ENCODE measurements at places on chromosomes 5 and 9.

DNA sequence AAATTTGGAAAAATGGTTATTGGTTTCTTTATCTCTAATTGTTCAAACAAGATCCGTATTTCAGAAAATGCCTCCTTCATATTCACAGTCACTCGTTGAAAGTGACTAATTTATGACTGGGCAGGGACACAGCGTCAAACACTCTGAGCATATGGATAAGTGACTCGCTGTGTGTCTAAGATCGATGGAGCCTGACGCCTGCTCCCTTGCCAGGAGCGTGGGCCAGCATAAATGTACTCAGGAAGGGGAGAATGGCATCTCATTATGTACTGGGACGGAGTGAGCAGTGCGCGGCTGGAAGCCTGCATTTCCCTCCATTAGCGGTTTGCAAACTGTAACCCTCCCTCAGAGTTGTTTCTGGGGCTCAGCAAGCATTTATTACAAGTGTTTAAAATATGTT, 79.8 kb upstream of the CAST start:
- no peak for DNase-seq

DNA sequence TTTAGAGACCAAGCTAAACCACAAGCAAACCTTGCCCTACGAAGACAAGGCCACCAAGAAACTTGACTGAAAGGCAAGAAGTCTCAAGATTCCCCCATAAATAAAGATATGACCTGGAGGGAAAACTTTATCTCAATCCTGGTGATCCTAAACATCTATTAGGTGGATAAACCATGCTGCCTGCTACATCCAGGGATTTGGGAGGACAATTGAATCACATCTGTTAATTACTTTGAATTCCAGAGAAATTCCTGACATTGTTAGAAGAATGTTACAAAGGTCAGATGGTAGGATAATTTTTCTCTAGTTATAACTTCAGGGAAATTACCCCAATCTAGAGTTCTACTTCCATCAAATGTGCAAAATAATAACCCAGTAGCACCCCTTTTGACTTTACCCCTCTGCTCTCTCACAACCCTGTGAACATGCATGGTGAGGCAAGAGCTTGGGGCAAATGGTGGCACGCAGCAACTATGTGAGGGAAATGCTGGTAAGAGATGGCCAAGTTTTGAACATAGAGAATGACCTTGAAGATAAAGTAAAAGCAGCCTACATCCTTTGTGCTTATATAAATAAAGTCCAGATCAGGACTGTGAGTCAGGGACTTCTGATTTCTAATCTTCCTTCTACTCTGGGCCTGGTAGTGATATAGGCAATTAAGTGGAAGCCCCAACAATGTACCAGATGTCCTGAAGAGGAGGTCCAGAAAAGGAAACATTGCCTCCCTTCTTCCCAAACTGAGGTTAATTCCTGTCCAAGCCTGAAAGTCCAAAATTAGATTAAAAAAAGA, 57.1 kb upstream of the PTGER4 start:
- no peak for DNase-seq

- DNase-seq, result no peak
These were observed 5.5 kb downstream of the TMEM8B start for GRCh38 chr9:35834260-35835215.

DNA sequence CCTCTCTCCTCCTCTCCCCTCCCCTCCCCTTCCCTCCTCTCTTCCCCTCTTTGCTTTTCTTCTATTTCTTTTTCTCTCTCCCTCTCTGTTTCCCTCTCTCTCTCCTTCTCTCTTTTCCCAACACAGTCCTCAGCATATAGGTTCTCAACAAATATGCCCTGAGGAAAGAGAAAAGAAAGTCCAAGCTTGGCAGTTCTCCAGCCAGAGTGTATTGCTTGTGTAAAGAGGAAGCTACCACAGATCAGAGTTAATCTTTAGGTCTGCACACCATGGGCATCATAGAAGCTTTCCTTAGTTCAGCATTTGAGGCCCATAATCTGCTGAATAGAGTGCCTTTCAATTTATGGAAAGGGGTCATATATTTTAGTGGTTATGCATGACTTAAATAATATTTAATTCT, 382.8 kb upstream of the WWC1 start:
- no peak for DNase-seq

DNA sequence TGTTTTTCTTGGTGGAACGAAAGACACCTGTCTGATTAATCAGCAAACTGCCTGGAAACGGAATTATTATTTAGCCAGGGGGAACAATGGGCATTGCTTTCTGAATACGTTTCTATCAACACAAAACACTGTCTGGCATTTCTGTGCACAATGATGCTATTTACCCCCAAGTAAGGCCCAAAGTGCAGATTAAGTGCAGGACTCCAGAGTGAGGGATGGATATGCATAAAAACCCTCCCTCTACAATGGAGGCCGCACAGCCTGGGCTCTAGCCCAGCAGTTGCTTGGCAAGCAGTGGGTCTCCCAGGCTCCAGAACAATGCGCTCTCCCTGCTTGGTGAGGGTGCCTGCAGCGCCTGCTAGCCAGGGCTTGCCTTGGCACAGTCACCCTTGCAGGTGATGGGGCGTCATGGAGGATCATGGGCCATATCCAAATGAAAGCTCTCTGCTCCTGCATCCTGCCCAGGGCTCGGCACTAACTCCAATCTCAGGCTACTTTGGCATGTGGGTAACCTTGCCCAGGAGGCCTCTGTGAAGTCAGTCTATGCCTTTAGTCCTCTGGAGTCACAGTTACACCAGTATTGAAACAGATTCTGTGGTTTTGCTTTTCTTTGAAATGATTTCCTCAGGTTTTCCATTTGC, 11.5 kb upstream of the SPATA24 start:
- DNase-seq, result no peak

- no peak for DNase-seq
These were observed 18.5 kb downstream of the STC2 start for GRCh38 chr5:173309731-173310130.

- DNase-seq, result no peak
These were observed 648.3 kb downstream of the KIF4B start for GRCh38 chr5:155661859-155662258.

- no peak for DNase-seq
These were observed 166.1 kb downstream of the GNAQ start for GRCh38 chr9:77865385-77866047.

DNA sequence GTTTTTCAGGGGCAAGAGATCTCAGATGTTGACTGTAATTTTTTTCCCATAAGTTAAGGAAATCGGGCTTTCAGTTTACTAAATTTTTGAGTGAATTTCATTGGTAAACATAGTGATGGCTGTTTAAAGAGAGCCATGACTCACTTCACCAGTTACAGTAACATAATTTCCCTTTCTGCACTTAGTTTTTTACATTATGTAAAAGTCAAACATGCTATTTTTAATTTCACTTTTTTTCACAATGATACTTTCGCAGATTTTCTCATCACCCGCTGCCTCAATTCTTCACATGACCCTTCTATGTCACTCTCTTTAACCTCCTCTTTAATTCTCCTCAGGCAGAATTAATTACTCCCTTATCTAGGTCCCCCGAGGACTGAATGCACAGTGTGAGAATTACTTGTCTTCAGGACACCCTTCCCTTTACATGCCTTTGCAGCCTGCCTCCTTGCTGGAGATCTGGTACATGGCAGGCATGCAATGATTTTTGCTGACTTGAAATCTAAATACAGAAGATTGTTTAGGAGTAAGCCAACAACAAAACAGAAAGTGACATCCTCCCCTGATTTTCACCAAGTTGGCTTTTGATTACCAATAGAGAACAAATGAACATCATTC, 217.5 kb upstream of the S1PR3 start:
- DNase-seq, result no peak

- DNase-seq, result no peak
These were observed 36.3 kb upstream of the FGF1 start for GRCh38 chr5:142722146-142722545.

DNA sequence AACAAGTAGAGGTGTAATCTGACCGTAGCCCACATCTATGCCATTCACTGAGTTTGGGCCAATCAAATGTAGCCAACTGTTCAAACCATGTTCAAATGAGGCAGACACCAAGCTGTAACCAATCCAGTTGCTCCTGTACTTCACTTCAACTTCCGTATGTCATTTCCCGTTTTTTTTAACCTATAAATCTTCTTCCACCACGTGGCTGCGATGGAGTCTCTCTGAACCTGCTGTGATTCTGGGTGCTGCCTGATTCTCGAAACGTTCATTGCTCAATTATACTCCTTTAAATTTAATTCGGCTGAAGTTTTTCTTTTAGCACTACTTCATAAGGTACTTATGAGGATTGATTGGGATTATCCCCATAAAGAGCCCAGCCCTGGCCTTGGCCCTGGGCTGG, 179.7 kb downstream of the PIK3R1 start:
- no peak for DNase-seq
